ENCODE measurements at places on chromosomes 4 and X.

DNA sequence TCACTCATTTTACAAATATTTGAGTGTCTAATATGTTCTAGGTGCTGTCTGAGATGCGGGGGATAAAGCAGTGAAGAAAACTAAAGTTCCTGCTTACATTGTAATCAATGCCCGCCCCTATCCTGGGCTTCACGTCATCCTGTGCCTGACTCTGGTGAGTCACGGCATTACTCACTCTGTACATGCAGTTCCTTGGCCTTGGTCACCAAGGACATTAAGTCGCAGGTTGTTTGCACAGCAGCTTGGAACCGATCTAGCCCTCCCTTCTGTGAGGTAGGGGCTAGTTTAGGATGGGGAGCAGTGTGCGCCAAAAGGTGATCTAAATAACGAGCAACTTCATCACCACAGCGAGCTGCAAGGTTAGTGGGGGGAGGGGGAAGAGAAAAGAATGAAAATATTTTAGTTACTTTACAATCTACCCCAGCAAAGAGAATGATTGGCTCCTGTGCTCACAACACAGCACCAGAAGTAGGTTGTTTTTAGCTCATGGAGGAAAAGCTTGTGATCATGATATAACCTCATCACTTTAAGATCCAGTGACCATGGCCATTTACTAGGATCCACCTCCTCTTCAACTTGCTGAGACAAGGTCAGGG is 48.0 kb upstream of the HDAC8 start:
- DNase-seq = no peak

GRCh38 chr4:71713611-71714203 is 70.2 kb downstream of the GC start:
- DNase-seq = no peak

- DNase-seq = no peak
These were observed 408.2 kb upstream of the NR3C2 start for GRCh38 chr4:148850257-148850995.

DNA sequence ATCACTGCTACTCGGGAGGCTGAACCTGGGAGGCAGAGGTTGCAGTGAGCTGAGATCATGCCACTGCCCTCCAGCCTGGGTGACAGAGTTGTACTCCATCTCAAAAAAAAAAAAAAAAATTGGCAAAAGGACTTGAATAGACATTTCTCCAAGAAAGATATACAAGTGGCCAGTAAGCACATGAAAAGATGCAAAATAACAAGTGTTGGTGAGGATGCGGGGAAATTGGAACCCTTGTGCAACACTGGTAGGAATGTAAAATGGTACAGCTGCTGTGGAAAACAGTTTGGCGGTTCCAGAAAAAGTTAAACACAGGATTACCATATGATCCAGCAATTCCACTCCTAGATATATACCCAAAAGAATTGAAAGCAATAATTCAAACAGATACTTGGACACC is 19.4 kb downstream of the RBM10 start:
- no peak for DNase-seq

DNA sequence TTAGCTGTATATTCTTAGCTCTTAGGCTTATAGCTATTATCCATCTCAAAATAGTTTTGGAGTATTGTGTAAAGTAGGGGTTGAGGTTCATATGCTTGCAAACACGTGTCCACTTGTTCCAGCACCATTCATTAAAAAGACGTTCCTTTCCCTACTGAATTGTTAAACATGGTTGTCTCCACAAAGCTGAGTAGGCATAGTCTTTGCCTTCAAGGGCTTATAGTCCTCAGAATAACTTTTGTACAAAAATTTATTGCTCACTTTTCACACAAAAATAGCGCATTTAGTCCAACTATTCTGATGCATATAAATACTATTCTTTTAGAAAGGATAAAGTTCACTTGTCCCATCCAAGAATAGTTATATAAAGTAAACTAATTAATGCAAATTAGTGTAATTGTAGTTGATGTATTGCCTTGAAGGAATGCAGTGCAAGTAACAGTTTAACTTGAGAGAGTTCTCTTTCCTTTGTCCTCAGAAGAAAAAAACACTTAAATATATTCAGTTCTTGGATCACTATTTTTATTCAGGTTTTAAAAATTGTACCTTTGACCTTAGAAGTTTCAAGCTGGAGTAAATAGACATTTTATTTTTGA is 14.1 kb downstream of the LRIT3 start:
- DNase-seq = no peak

DNA sequence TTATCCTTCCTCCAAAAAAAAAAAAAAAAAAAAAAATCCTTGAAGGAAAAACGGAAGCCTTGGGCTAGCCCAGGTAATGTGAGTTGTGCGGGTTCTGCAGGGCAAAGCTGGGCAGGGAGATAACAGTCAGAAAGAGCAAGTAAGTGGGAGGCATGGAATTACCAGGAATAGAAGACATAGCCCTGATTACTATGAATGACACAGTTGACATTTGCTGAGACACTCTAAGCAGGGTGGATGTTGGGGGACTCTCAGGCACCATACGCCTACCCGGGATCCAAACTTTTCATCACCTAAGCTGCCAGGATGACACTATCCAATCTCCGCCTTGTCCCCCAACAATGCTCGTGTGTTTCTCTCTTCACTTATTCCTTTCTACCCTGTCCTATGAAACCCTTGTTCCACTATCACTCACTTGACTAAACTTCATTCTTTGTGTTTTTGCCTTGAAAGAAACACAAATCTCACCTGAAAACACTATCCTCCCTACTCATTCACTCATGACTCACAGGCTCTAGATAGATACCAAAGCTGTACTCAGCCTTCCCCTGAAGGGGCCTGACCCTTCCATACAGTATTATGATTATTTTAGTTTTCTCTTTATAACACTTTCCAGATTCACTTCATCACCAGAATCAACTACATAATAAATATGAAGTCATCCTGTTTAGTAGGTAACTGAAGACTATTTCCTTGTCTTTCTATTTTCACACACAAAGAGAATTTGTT is 158.4 kb downstream of the INPP4B start:
- no peak for DNase-seq

- no peak for DNase-seq
These were observed 39.0 kb downstream of the SH3RF1 start for GRCh38 chr4:169231647-169232262.

DNA sequence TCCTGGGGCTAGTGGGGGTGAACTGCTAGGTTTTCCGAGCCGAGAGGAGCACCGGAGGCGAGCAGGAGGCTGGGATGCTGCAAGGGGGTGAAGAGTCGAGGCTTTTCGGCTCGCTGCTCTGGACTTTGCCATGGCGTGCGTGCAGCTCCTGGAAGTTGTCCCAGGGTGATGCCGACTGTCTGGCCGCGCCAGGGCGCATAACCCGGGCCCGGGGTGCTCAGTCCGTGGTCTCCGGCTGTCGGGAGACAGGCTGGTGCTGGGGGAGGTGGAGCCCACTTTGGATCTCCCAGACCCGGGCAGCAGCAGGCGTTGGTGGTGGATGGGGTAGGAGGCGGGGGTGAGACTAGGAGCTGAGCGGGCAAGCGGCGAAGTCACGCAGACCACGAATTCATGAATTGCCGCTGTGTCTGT is 793 bp downstream of the GRIA3 start:
- no peak for DNase-seq

- DNase-seq = no peak
These were observed 190.9 kb downstream of the RAP1GDS1 start for GRCh38 chr4:98452091-98452490.

GRCh38 chrX:47707031-47707780 is 48.2 kb upstream of the UXT start:
- no peak for DNase-seq

- DNase-seq = no peak
These were observed 87.0 kb upstream of the FAT1 start for GRCh38 chr4:186810613-186811150.

GRCh38 chr4:40212674-40213527 is 16.1 kb downstream of the RHOH start:
- DNase-seq = no peak

DNA sequence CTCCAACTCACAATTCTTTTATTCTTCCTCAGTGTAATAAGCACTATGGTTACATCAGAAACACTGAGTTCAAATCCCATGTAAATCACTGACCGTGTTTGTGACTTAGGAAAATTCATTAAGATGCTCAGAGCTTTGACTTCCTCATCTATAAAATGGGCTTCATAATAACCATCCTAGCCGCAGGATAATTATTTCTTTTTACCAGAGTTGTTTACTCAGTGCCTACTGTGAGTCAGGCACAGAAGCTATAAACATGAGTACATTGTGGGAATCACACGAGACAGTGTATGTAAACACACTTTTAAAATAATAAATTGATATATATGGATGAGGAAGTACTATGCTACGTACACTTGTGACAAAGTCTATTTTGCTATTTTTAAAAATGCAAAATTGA is 296.3 kb upstream of the TENM3 start:
- DNase-seq = no peak

- no peak for DNase-seq
These were observed 16.0 kb downstream of the IGFBP7 start for GRCh38 chr4:57093845-57094831.

GRCh38 chr4:7459471-7459870 is 24.7 kb upstream of the PSAPL1 start:
- DNase-seq = no peak

- DNase-seq = no peak
These were observed 16.0 kb downstream of the MAGEB10 start for GRCh38 chrX:27823812-27824211.

DNA sequence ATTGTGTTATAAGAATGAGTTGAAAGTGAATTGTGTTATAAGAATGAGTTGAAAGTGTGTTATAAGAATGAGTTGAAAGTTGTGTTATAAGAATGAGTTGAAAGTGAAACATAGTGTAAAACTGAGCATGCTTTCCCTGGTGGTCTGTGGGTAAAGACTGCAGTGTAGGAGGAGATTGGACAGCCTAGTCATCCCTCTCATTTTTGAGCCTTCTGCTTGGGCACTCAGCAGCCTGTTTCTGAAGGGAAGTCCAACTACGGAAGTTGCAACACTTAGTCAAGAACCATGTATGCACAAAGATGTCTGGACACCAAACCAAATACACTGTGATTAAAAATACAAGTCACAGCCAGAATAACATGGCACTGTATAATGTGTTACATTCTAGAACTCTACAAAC is 72.6 kb downstream of the ANK2 start:
- DNase-seq = no peak

DNA sequence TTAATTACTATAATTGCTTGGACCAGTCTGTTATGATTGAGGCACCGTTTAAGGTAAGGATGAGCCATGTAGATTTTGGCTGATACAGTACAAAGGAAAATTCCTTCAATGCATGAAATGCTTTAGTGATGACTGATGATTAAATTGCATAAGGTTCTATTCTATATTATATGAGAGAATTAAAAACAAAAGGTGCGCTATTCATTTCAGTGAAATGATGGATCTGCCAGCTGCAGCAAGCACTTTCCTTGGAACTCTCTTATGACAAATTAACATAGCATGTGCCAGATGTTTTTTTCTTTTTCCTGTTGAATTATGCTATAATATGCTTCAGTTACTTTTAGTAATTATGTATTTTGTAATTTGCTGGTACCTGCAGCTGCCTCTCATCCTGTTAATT is 98.5 kb downstream of the JADE1 start:
- no peak for DNase-seq

DNA sequence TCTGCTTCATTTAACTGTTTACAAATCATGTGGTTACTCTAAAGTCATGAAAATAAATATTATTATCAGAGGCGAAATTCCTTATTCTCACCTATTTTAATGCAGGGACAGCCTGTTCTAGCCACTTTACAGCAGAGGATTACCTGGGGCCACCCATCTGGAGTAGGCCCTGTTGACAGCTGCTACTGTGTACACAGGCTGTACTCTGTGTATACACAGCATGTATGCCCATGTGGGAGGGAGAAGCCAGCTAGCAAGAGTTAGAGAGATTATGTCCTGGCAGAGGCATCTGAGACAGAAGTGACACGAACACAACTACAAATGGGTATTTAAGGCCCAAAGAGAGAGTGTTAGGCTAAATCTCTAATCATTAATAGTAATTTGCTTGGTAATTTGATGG is 62.1 kb downstream of the GPRIN3 start:
- DNase-seq = no peak

DNA sequence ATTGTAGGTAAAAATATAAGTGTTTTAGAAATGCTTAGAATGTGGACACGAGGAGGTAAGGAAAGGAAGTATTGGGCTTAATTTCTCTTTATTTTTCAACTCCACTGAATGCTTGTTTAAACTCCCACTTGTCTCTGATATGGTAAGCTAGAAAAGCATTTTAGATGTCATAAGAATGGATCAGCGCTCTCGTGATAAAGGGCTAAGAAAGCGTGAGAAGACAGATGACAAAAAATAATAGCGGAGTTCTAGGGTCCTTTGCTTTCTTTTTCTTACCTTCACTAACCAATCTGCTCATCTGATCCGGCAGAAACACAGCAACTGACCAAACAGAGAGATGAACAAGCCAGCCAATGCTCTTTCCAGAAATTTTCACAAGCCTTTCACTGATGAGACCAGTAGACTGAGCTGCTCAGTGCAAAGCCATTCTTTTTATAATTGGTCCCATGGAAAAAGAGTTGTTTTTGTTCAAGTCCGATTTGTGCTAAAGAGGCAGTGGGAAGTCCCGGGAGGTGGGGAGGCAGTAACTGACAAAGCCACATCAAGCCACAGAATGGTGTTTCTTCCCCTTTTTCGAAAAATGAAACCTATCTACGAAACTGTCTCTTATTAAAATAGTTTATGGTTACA is at the start of gene TASL:
Gene TASL (minus strand): TSS at position 405 of the 630 bp plus-strand sequence. CDS start 17,411 bp downstream, outside the sequence.
- no peak for DNase-seq

DNA sequence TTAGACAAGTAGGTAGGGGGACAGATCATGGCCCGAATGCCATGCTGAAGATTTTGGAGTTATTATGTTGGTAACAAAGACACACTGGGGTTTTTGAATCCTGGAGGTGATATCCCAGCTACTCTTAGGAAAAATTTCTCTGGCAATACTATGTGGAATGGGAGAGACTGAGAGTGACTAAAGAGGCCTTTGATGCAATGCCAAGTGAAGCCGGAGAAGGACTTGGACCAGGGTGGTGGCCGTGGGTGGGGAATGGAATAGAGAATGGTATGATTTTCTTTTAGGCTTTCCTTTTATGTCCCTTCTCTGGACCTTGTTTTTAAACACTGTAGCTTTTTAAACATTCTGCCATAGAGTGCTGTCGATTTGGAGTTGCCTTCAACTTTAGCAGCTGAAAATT is 141.6 kb downstream of the DCLK2 start:
- no peak for DNase-seq

DNA sequence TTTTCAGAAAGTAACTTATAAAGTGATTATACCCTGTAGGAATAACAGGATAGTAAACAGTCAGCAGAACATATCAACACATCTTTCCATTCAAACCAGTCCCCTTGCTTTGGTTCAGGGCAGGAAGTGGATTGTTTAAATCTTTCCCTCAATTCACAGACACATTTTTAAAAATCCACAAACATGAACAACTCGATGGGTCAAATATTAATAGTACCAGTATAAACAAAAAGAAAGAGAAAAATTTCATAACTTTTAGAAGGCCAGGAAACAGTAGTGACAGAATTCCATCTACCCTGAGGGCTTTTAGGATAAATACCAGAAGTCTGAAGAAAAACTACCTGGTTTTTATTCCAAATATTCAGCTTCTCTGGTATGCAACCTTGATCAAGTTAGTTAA is 1072.8 kb upstream of the PABPC4L start:
- DNase-seq = no peak

GRCh38 chr4:85398276-85398675 is 76.7 kb upstream of the ARHGAP24 start:
- DNase-seq = no peak

- DNase-seq = no peak
These were observed 8.4 kb upstream of the MEPE start for GRCh38 chr4:87824352-87824751.
